ENCODE measurements at places on chromosomes 1 and 21.

GRCh38 chr1:36964830-36965229, 69.5 kb downstream of the GRIK3 start:
- DNase-seq: no peak

- DNase-seq: no peak
Observed at GRCh38 chr21:15122241-15122640, 57.4 kb upstream of the NRIP1 start.

DNA sequence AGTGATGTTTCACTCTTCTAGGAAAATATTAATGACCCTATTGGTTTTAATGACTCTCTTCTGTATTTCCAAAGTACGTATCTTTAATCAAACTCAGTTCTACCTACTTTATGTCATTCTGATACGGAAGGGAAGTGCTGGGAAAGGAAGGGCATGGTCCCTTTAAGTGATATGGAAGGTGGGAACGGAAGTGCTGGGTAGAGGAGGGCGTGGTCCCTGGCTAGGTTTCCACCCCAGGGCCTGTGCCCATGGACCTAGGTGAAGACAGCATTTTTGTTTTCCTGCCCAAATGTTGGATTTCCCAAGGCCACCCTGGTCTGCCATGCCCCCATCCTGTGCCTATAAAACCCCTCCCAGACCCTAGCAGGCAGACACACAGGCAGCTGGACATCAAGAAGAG, 24.0 kb downstream of the RGS4 start:
- DNase-seq: no peak

DNA sequence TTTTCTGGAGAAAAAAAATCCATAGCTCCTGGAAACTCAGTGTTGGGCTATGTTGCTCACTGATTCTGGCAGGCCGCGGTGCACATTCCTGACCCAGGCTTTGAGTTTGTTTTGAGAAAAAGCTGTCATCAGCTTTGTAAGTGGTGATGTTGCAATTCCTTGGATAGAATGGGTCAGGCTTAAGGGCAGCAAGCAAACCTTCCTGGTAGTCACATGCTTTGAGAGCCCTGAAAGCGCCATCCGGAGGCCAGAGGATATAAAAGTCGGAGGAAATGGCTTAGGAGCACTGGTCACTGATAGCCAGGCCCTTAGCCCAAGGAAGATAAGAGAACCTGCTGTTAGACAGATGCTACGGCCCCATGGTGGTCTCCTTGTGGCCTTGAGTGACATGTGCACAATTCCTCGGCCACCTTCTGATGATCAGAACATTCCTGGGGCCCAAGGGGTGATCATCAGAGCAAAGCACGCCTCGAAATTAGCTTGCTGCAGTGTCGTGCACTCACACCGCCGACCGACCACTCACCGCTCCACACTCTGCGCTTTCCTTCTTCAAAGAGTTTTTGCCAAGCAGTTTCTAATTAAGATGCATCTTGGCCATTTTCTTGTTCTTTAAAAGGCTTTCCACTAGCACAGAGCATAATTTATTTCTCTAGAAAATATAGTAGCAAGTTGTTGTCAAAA, 78.6 kb downstream of the MAN1C1 start:
- DNase-seq: no peak

DNA sequence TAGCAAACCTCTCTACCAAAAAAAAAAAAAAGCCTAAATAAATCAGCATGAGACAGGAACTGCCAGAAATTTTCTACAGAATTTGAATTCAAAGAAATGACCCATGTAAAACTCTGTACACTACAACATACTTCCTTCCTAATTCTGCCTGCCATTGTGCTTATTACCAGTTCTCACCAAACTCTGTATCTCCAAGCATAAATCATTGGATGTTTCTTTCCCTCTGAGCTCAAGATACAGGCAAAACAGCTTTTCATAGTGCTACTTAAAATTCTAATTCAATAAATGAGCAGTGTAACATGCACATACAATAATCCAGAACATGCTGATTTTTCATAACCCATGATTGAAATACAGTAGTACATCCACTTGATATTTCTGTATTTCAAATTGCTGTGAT, 87.0 kb downstream of the EIF4G3 start:
- peak; percentile 40 for DNase-seq

DNA sequence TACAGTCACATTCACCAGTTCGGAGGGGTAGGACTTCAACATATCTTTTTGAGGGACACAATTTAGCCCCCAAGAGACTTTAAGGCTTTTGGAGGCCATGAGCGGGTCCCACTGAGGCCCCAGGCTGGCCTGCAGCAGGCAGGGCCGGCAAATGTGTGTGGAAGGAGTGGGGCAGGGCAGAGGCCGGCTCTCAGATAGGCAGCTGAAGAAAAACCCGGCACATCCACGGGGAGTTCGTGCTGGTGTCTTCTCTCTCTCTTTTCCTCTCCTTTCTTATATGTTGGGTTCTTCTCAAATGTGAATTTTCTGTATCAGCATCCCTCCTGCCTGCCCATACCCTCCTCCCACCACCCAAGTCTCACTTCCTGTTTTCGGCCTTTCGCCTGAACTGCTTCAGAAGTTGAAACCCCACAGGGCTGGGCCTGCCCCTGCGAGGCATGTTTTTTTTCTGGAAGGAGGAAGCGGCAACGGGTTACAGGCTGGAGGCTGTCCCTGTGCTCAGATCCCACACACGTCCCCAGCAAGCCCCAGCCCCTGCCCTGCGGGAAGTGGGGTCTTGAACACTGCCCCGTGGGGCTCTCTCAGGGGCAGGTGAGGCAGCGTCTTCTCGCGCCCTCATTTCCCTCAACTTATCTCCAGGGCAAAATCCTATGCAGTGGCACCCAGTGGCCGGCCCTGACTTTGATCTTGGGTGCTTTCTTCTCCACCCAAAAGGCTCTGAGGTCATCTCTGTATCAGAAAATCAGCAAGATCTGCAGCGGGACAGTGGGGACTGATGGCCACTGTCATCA, 9.7 kb upstream of the UMODL1 start:
- no peak for DNase-seq

DNA sequence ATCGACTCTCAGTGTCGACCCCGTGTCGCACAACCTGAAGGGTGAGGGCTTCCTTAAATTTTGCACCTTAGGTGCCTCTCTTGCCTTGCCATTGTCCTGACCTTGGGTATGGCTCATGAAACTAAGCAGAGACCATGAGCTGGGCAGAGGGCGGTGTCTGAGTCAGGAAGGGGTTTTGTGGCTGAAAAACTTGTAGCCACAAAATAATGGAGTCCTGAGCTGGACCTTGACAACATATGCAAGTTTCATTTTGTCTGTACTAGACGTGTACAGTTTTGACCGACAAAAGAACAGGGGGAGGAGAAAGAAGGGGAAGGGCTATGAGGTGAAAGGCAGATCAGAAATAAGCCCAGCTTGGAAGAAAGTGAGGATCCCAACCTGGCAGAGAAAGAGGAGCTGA, 8.3 kb upstream of the RUNX1 start:
- no peak for DNase-seq

DNA sequence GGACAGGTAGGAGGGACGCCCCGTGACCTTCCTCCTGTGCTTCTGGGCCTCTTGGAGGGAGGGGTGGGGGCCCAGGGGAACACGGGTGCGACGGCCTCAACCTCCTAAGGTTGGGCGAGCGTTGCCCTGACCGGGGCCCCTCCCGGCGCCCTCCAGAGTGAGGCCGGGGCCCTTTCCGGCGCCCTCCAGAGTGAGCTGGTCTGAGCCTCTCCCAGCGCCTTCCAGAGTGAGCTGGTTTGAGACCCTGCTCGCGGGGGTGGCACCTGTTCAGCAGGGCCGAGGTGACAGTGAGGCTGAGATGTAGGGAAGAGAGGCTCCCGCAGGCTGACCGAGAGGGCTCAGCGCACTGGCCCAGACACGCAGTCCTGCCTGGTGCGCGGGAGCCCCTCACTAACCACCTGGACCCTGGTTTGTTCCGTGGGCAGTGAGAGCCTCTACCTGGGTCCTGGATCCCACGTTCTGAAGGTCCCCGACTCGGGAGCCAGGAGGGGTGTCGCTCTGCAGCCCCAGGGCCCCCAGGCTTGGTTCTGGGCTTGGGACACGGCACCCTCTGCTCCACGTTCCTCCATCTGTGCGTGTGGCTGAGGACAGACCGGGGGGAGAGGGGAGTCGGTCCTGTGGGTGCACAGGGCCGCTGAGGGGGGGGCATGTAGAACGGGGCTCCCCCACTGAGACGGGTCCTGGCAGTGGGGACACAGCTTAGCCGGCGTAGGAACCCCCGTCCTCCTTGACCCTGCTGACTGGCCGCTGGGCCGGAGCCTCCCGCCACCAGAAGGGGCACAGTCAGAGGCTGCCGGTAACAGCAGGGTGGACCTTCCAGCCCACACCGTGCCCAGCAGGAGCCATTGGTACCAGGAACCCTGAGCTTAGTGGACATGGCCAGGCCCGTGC, 1.4 kb downstream of the COL6A1 start:
- no peak for DNase-seq

- DNase-seq: no peak
Observed at GRCh38 chr1:193538003-193538354, 351.6 kb upstream of the B3GALT2 start.

- DNase-seq: no peak
Observed at GRCh38 chr1:116710420-116711262, 43.1 kb upstream of the IGSF3 start.

DNA sequence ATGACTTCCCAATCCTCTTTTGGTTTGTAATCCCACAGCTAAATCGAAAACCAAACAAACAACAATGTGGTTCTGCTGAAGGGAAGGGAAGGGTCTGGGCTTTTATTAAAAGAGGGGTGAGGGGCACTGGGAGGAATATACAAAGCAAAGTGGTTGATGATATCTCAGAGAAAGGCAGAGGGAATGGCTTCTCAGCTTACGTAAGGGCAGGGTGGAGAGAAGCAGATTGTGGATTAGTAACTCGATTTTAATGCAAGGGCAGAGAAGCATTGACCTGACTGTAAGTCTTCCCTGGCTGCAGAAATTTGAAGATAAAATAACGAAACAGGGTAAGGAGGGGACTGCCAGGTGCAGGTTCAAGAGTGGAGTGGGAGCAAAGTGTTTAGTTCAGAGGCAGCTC, 438.2 kb upstream of the LRRC7 start:
- no peak for DNase-seq

GRCh38 chr1:69421286-69421685, 146.4 kb upstream of the LRRC7 start:
- DNase-seq: no peak

- no peak for DNase-seq
Observed at GRCh38 chr21:24716281-24716918, 890.9 kb downstream of the MRPL39 start.

DNA sequence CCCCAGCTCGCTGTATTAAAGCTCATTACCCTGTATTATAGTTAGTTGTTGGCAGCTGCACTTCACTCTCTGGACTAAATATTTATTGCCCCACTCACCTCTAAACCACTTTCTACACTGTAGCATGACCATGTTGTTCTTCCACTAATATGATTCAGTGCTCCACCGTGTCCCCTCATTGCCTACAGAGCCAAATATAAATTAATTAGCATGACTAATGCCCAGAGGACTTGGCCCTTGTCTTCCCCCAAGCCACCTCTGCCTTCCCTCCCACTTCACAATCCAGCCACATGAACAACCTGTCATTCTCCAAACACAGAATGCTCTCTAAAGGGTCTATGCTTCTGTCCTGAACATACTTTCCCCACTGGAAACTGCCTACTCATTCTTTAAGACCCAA, 276.5 kb downstream of the PLPP3 start:
- no peak for DNase-seq

DNA sequence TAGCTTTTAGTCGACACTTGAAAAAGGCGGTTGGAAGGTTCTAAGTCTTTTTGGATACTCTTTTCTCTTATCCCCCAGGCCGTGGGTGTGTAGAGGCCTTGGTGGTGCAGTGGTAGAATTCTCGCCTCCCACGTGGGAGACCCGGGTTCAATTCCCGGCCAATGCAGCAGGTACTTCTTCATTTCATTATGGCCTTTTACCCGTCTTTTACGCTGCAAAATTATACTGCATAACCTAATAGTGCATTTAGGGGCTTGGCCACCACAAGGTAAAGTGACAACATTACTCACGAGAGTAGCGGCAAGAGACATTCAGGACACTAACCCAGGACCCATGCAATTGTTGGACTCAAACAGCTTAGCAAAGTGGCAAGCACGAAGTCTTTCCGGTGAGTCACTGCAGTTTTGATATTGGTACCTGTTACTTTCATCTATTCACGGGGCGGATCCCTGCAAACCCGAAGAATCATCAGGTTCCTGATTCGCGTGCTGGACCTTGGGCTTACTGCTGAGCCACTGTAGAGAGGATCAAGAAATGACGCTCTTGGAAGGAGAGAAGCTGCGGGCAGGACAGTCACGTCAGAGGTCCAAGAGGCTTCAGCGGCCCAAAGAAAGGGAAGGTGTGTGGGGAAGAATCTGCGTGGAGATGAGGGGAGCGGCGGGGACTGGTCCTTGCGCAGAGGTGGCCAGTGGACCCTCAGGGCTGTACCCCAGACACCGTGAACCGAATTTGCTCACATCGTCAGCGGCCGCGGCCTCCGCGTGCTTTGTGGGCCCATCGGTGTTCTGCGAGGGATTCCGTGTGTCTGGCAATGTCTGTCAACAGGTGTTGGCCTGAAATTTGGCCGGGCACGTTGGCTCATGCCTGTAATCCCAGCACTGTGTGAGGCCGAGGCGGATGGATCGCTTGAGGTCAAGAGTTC, 12.9 kb upstream of the RNU1-4 start:
- DNase-seq: no peak

- DNase-seq: no peak
Observed at GRCh38 chr21:16370186-16370585, 640.4 kb downstream of the USP25 start.

DNA sequence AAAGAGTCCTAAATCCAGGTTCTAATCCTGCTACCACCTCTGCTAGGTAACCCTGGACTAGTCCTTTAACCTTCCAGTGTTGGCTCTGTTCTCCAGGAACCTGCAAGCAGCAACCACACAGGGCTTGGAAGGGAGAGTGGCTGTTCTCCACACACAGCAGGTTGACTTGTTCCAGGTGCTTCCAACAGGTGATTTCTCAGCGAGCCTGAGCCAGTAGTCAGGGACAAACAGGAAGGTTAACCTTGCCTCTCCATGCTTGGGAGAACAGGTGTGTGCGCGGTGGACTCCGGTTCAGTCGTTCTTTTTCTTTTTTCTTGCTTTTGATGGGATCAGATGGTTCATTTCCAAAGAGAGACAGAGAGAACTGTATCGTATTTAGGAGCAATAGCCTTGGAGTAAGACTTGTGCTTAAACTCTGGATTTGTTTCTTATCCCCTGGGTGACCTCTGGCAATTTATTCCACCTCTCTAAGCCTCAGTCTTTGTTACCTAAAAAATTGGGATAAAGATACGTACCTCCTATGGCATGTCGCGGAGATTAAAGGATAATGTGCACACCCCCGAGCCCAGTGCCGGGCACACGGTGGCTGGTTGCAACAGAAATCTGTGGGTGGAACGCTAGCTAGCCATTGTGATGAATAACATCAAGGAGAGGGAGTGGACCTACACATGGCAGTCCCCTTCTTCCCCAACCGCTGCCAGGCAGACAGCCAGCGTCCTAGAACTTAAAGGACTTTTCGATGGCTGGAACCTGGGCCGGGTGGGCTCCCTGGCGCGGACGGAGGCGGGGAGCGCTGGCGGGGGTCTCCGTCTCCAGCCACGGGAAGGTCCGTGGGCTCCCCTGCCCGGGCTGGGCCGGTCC, 583 bp upstream of the CACHD1 start:
- no peak for DNase-seq

DNA sequence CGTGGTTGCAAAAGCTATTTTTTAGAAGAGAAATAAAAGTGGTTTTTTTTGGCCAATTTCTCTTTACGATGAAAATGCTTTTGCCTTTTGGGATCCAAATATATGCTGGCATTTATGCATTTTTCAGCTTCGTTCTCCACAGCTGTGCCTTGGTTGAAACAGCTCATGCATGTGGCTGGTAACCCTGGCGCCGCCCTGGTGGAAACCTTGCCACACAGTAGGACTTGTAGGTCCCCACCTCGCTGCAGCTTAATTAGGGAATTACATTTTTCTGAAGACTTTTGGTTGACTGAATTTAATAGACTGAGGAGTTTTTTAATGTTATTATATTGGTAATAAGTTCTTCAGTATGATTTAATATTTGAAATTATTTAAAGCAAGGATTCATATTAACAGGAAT, 12.7 kb upstream of the PCP4 start:
- no peak for DNase-seq

All from CD4-positive, CD25-positive, alpha-beta regulatory T cell (primary cell).